ENCODE measurements at places on chromosomes 1 and 21.

DNA sequence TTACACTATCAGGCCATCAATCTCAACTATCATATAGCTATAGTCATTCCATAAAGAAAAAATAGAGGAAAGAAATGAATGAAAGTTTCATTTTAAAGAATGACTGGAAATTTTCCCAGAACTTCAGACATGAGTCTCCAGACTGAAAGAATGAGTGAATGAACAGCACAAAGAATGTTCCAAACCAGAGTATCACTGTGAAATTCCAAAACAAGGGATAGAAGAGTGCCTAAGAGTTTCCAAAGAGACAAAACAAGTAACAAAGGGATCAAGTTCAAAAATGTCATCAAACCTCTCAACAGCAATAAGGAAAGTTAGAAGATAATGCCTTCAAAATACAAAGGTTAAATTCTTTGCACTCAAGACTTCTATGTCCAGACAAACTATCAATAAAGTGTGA, 114.9 kb downstream of the DENND1B start:
- no peak for DNase-seq

GRCh38 chr1:246748867-246749266, 24.7 kb downstream of the SCCPDH start:
- DNase-seq = no peak

DNA sequence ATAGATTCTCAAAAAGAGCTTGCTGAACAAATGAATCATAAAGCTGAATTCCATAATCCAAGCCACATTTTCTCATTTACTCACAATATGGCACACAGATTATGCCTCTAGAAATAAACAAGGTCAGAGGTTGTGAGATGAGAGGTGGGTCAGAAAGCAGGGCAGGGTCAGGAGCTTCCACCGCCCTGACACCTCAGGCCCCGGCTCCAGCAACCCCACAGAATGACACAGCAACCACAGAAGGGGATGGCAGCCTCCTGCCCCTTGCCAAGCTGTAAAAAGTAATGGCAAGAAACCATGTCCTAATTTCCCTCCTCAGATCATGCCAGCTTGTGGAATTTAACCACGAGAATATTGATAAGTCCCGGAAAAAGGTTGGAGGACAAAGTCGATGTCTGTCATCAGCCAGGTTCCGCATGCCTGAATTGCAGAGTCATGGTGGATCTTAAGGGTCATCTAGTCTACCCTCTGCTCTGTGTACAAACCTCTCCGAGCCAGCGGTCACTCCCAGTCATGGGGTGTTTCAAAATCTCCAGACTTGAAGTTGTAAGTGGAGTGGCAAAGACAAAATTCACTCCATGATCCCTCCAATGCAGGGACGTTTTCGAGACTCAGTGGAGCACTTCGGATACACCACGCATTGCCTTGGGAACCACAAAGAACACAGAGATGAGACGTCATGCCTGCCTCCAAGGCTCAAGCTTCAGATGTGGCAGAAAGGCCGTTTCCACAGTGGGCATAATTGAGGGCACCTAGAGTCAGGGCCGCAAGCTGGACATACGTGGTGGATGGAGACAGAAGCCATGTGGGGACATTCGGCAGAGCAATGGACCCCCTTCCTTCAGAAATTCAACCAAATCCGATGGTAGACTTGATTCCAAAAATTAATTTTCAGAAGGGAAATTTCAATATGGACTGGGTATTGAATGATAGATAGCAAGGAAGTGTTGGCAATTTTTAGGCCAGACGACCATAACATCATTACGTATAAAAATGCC, 254.0 kb downstream of the TOMM20 start:
- DNase-seq = no peak

DNA sequence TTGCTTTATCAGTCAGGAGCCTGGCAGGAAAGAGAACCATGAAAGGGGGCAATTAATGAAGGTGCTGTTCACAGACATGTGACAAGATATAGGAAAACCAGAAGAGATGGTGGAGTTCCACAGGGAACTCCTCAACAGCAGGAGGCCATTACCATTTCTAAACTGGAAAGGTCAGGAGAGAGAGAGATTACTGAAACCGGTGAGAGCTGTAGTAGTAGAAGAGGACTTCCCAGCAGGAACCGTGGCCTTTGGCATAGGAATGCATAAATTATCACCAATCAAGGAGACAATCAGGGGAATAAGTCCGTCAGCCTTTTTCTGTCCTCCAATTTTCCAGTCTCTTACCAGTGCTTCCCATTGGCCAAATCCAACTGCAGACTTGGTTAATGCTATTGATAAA, 23.0 kb upstream of the ABCD3 start:
- DNase-seq = no peak

GRCh38 chr21:33968995-33969348, 53.4 kb upstream of the ATP5PO start:
- DNase-seq = no peak

GRCh38 chr1:183758913-183759312, 46.0 kb upstream of the RGL1 start:
- DNase-seq = no peak

DNA sequence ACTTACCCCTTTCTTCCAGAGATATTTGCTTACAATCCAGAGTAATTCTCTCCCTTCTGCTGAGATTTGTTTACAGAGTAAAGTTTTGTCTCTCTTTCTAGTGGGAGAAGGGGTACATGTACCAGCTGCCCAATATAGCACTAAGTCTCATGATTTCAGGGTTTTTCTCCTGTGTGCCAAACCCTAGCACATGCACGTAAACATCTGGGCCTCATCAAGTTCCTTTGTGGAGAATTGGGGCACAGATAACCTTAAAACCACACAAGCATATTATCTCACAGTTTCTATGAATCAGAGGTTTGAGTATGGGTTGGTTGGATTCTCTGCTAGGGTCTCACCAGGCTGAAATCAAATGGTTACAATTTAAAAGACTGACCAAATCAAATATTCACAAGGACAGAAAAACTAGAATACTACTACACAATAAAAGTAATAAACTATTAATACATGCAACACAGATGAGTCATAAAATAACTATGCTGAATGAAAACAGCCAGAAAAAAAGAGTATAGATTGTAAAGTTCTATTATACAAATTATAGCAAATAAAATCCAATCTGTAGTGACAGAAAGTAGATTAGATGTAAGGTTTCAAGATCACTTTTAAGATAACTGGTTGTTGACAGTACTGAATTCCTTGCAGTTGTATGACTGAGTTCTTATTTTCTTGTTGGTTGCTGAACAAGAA, 347.4 kb upstream of the PTBP2 start:
- no peak for DNase-seq

DNA sequence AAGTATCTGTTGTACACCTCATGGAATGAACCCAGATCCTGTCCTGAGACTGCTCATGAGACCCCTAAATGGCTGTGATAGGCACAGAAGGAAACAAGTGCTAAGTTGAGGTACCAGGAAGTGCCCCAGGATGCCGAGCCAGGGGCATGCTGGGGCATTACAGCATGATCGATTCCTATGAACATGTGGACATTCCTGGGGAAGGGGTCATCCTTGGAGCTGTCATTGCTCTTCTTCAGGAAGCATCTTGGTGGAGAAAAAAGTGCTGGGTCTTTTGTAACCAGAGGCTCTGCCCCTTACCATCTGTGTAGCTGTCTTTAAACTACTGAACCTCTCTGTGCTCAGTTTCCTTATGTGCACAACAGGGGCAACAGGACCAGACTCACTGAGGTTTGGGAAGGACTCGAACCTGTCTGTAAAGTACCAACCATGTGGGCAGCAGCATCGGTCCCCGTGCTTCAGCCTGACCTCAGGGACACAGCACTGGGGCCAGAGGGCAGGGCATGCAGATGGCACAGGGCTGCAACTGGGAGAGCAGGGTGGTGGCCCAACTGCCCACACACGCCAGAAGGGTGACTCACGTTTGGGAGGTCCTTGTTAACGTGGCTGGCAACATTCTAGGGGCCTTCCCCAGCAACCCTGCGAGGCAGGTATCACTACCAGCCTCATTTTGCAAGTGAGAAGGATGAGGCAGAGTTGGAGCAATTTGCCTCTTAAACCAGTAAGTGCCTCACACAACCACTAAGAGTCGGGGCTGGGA, 142.3 kb upstream of the EDN2 start:
- DNase-seq = no peak

DNA sequence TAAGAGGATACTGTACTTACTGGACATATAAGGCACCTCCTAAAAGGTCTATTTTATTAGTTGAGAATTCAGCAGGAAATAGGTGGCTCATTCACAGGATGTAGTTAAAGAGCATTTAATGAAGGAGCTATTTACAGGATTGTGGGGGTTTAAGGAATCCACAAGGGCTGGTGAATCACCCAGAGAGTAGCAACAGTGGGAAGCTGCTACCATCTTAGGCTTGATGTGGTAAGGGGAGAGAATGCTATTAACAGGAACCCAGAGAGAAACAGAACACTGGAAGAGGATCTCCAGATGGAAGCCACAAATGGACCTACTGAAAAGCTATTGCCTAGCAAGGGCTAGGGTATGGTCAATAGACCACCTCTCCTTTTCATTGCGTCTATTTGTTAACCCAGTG, 52.0 kb upstream of the COL11A1 start:
- no peak for DNase-seq

GRCh38 chr1:188065917-188066316, 1237.2 kb downstream of the PLA2G4A start:
- no peak for DNase-seq

DNA sequence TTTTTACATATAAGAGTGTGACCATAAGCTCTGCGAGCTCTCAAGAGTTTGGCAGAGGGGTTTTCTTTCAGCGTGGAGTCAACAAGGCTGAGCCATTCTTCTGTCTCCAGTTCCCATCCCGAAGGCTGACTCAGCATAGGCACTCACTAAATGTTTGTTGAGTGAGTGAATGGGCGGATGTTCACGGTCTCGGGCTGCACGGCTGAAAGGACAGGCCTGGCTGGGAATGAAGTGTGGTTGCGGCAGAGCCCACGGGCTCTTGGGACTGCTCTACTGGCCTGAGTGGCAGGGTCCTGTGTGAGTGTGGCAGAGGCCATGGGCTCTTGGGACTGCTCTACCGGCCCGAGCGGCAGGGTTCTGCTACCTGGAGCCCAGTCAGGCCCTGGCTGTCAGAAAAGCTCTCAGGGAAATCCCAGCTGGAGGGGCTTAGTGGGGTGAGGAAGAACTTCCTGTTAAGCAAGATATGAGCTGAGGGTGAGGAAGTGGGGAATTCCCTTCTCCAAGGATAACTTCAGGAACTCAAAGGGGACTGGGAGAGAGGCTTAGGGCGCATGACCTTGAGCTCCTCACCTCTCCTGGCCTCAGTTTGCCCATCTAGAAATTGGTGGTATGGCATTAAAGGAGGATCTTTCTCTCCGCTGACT, 56.6 kb upstream of the C1orf174 start:
- no peak for DNase-seq

- no peak for DNase-seq
Measured at GRCh38 chr1:44303532-44303931, 51.5 kb downstream of the ERI3 start.

DNA sequence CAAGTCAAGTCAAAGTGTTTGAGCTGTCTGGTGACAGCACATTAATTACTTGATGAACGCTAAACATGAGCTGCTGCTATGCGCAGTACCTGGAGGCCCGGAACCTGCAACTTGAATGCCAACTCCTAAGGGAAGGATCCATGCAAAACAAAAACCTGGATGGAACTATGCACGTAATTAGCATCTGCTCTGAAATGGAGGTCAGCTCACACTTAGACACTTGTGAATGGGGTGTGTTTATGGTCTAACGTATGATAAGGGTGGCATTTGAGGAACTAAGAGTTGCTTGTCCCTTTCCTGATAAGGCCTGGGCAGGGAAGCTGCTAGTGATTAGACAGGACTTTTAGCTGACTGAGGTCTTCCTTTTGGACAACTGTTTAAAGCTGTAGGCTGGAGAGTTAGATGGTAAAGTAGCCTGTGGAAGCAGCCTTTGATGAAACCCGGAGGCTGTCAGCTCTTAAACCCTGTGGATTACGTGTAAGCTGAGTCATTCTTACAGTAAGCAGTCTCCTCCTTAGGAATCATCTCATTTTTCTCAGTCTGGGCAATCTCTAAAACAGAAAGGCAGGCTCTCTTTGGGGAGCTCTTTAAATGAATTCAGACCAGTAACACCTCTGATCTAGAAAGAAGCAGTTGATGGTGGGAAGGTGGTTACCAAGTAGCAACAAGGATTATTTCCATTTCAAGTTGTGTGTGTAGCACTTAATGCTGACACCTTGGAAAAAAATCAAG, 6.8 kb downstream of the TENT5C start:
- DNase-seq = no peak

DNA sequence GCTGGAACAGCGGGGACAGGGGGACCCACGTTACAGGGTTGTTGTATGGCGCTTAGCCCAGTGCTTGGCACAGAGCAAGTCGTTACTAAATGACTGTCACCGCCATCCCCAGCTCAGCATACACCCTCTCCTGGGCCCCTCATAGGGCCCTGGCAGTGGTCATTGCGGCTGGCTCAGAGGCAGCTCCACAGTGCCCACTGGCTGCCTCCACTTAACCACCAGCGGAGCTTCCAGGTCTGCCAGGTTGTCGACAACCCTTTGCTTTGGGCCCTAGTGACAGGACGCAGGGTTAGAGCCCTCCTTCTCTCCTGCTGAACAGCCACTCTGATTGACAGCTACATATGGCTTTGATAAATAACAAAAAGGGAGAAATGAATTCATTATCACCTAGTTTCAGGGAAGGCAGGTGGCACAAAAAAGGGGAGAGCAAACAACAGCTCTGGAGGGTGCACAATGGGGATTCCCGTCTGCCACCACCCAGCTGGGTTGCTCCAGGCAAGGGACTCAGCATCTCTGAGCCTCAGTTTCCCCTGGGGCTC, 4.8 kb downstream of the EFHD2 start:
- DNase-seq = no peak

GRCh38 chr1:65478379-65479026, 58.0 kb downstream of the LEPR start:
- no peak for DNase-seq

- DNase-seq = no peak
Measured at GRCh38 chr1:157325220-157325619, 187.0 kb upstream of the ETV3 start.

GRCh38 chr1:219109424-219110018, 64.2 kb upstream of the LYPLAL1 start:
- DNase-seq = no peak

GRCh38 chr1:183922197-183922596, 115.3 kb downstream of the COLGALT2 start:
- no peak for DNase-seq

- DNase-seq = no peak
Measured at GRCh38 chr21:35854281-35854680, 206.0 kb downstream of the SETD4 start.

DNA sequence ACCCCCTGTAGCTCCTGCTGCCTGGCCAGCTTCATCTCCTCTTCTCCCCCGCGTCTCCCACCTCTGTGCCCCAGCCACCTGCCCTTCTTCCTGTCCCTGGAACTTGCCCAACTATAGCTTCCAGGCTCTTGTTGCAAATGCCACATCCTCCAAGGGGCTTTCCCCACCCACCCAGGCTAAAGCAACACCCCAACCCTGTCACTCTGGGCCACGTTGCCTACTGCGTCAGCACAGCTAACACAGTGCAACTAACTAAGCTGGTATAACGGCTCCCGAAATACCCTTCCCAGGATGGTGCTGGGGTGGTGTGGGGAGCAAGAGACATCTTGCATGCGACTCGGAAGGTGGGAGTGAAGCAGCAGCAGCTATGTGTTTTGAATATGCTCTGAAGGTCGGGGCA, 19.7 kb downstream of the CAMK2N1 start:
- DNase-seq = no peak
